Mesenteric fat pad (tissue), 1 donor: ENCODE measurements at places on chromosomes 7 and 10.

- DNase-seq, result no peak
These were observed 167.1 kb upstream of the RHEB start for GRCh38 chr7:151686826-151687225.

GRCh38 chr10:96626795-96627194 lies 40.0 kb upstream of the TM9SF3 start:
- no peak for DNase-seq

GRCh38 chr10:31187182-31187581 lies 131.8 kb upstream of the ZEB1 start:
- DNase-seq, result no peak

DNA sequence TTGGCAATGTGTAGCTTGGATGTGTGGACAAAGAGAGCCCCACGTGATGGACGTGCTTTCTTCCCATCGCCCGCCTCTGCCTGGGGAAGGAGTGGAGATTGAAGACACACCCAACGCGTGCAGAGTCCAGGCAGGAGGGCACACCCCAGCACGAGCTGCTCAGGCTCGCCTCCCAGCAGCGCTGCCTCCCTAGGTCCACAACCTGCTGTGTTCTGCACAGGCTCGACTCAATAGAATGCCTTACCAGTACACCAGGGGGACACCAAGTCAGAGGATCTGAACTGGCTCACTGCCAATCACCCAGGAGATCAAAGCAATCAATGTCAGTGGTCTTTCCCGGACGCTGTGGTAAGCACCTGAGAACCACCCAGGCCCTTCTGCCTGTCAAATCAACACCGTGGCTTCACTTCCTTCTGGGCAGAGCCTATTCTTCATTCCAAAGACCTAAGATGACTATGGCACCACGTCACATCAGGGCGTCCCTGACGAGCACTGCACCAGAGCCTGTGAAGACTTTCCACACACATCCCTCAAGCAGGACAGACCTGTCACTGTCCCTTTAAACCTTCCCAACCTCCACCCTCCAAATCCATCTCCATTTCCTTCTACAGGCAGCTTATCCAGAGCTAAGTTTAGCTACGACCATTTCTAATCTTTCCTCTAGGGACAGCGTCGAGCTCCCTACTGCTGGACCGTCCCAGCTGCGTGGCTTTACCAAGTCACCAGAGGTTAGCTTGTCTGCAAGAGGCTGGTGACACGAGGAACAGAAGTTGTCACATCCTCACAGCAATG lies 72.3 kb downstream of the AMZ1 start:
- DNase-seq, result no peak

GRCh38 chr7:5422396-5423305 lies 983 bp downstream of the TNRC18 start:
- DNase-seq, result no peak

DNA sequence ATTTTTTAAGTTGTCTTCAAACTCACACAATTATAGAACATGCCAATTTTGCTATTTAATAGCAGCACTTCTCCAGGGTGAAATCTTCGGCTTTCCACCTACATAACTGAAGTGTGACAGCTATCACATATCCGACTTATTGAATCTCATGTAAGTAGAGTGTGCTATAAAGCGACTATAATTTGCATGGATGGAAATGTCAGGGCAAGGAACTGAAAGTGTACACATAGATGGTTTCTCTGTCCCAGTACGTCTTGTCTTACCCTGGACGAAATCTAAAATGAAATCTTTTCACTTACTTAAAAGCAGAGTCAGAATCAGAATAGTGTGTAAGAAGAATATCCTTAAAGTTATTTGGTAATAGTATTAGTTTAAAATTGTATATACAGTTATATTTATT lies 132.3 kb downstream of the THSD7A start:
- DNase-seq, result no peak

DNA sequence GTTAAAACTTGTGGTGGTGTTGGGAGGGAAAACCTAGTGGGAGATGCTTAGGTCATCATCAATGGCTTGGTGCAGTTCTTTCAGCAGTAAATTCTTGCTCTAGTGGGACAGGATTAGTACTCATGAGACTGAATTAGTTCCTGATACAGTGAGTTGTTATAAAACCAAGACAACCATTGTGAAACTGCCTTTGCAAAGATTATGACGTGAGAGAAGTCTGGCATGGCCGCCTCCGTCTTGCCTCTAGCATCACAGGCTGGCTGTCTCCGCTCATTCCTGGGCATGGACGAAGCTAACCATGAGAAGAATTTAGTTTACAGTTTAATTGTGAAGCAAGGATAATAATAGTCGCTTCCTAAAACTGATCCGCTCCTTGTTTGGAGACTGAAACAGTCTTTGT lies 186.4 kb downstream of the KIF20B start:
- no peak for DNase-seq

DNA sequence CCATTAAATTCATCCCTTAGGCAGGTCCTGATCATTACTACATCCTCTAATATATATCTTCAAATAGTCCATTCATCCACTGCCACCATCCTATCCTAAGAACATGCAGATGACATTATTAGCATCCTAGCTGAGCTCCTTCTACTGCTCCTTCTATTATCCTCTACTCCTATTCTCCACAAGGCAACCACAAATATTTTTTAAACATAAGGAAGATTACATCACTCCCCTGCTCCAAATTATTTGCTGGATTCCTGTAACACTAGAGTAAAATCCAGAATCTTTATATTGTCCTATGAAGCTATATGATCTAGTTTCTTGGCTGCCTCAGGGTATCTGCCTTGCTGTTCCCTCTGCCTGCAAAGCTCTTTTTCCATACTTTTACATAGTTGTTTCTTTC lies 176.3 kb upstream of the SLC26A5 start:
- no peak for DNase-seq

DNA sequence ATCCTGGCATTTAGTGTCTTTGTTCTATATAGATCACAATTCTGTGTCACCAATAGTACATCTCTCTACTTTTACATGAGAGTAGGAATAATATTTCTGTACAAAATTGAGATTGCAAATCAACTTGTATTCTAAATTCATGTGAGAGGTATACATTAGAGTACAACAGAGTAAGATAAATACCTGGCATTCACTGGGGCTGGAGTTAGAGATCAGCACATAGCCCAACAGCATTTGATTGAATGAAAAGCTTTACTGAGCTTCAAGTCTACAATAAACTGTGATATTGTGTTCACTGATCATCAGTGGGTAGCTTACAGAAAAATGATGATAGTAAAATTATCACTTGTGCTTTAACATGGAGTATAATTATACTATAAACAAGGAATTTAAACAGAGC lies 1114.7 kb downstream of the REEP3 start:
- DNase-seq, result no peak

GRCh38 chr10:15858861-15859281 lies 1.4 kb downstream of the MINDY3 start:
- DNase-seq, result no peak

DNA sequence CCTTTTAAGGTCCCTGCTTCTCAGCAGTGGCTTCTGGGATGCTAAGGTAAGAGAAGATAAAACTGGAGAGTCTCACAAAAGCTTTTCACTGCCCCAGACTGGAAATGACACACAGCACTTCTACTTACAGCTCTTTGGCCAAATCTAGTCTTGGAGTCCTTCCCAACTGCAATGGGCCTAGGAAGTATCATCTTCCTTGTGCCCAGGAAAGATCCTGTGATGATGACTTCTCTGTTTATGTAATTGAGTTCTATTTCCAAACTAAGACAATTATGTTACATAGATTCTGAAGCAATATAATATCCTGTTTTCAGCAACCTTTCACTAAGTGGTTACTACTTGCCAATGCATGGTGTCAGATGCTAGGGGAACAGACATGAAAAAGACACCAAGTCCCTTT lies 234.1 kb downstream of the PTEN start:
- no peak for DNase-seq

DNA sequence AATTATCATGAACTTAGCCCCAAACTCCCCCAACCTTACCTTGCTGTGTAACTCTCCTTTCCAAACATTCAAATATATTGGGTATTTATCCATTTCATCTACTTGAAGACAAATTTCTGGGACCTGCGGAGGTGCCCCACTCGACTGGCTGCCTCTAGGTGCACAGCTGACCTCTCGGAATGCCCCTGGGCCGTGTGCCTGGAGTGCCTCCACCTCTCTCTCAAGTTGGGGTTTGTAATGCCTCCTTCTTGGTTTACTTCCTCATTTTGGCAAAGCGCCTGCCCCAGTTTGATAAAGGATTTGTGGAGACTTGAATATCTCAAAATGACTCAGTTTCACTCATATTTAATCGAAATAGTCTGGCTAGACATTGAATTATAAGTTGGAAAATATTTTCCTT lies 16.6 kb downstream of the ZNF777 start:
- DNase-seq, result no peak

- no peak for DNase-seq
These were observed 46.2 kb downstream of the ZNF438 start for GRCh38 chr10:30985512-30985911.

DNA sequence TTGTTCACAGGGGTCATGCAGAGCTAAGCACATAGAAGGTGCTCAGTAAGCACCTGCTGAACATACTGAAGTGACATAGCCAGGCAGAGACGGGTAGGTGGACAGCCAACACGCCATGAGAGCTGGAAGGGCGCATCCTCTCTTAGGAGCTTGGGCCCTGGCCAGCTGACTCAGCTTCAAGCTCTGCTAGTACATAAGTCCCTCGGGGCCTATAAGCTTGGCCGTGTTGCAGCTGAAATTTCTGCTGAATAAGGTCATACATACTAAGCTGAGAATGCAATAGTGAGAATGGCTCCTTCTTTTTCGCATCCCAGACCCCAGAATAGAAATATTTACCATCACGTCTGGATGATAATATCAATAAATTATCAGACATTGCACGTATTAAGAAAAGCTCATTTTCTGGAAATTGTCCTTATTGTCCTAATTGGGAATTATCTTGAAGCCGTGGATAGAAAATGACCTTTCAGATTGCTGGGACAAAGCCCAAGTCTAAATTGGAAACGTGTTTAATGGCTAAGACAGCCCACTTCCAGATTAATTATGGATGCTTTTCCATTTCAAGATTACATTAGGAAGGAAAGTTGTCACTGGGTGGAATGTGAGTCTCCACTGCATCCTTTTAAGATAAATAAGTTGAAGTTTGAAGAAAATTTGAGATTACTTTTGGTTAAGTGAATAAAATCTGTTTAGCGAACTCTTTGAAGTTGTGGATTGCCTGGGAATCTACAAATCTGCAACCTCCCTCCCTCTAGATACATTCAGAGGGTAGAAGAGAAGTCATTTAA lies 287.1 kb upstream of the C7orf33 start:
- DNase-seq, result no peak

GRCh38 chr7:12764458-12764891 lies 77.0 kb downstream of the ARL4A start:
- DNase-seq, result no peak

DNA sequence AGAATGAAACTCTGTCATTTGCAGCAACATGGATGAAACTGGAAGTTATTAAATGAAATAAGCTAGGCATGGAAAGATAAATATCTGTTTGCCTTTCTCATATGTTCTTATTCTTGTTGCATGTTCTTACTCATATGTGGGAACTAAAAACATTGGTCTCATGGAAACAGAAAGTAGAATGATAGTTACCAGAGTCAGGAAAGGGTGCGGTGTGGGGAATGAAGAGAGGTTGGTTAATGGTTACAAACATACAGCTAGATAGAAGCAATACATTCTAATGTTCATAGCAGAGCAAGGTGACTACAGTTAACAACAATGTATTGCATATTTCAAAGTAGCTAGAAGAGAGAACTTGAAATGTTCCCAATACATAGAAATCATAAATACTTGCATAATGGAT lies 105.1 kb downstream of the FAM107B start:
- no peak for DNase-seq

DNA sequence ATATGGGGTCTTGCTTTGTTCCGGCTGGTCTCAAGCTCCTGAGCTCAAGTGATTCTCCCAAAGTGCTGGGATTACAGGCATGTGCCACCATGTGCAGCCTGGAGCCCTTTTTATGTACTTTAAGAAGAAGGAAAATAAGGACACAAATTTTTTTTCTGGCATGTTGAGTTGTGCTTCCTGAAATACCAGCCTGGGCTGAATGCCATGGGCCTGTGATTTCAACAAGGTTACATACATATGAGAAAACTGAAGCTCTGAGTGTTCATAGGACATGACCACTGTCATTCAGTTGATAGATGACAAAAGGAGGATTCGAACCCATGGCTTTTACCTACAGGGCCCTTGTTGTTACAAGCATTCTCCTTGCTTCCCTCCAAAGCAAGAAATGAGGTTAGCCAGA lies 36.1 kb downstream of the ST8SIA6 start:
- DNase-seq, result no peak

GRCh38 chr7:89514970-89515369 lies 639.3 kb upstream of the STEAP1 start:
- no peak for DNase-seq

DNA sequence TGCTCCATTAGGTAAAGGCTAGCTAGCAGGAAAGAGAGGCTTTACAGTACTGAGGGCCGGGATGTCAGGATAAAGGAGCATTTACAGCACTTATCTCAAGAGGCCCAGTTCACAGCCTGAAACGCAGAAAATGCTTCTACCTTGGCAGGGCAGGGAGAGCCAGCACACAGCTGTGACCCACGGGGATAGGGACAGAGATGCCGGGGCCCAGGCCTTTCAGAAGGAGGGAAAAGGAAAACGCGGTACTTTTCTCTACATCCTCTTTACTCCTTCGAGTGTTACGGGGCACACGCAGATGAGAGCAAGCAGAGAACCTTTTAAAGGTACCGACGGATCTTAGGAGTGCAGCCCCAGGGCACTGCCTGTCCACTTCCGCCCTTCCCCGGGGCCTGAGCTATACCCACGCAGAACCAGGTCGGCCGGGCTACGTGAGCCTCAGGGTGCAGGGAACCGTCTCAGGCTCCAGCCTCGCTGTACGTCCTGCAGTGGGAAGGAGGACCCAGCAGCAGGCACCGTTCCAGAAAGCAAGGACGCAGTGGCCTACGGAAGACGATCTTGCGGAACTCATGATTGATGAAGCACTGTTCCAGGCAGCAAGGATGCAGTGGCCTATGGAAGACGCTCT lies 232.3 kb downstream of the ELFN1 start:
- no peak for DNase-seq

DNA sequence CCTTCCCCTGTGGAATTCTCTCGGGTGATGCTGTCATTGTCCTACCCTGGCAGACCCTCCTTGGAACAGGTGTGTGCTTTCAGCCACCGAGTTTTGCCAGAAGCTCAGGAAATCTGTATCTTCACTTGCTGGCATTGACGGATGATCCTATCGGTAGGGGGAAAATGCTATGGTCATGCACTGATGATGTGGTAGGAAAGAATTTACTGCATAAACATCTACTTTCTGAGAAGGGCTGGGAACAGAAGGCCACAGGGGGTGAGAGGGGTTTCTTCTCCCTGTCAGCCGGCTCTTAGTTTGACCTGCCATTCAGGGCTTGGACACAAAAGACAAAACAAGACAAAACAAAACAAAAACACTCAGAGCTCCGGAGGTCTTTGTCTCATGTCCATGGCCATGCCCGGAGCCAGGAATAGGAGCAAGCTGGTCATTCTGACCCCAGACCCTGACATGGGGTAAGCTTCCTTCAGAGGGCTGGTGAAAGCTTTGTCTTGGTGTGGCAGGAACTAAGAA lies 43.6 kb upstream of the CARD11 start:
- no peak for DNase-seq

- DNase-seq, result no peak
These were observed 146.6 kb downstream of the CTNNA3 start for GRCh38 chr10:67549390-67549789.
